Osteoblast (primary cell): ENCODE measurements at places on chromosomes 16 and 17. TPM values are rescaled to one million over a fixed set of nuclear protein-coding genes. Genes with fewer than 3 reads are reported as not detected.

GRCh38 chr17:1120596-1121441, 59.0 kb downstream of the ABR start:
- no peaks in the 10 kb centered on the region for H3K27me3 ChIP-seq
- no peaks in the 10 kb centered on the region for H3K36me3 ChIP-seq
- DNase-seq = peak; percentile 44

- no peak for DNase-seq
- H3K27me3 ChIP-seq = no peaks in the 10 kb centered on the region
- no peak overlapping the region for H3K4me3 ChIP-seq
- H3K36me3 ChIP-seq = no peaks in the 10 kb centered on the region
- no peak overlapping the region for H3K27ac ChIP-seq
These were observed 42.8 kb downstream of the CDK5R1 start for GRCh38 chr17:32529604-32530003.

DNA sequence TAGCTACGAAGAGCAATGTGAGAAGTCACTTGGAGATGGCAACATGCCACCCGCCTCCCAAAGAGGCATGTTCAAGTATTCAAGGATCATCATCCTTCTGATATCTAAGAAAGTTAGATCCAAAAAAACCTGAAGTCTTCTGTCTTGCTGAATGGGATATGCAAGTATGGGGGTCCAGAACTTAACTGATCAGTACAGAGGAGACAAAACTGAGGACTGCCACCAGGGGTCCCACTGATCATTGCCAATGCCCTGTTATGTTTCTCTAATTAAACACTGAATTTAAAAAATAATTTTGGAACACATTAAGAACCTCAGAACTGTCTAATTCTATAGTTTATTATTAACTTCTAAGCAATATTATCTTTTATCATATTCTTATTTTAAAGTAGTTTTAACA, 99.7 kb downstream of the CDH8 start:
- H3K27me3 ChIP-seq = no peaks in the 10 kb centered on the region
- H3K27ac ChIP-seq = no peak overlapping the region
- no peak for DNase-seq
- no peaks in the 10 kb centered on the region for H3K4me1 ChIP-seq

The PRSS36 gene
- 0.29 TPM in 1 of 2 replicates, not detected in the other for total RNA-seq

DNA sequence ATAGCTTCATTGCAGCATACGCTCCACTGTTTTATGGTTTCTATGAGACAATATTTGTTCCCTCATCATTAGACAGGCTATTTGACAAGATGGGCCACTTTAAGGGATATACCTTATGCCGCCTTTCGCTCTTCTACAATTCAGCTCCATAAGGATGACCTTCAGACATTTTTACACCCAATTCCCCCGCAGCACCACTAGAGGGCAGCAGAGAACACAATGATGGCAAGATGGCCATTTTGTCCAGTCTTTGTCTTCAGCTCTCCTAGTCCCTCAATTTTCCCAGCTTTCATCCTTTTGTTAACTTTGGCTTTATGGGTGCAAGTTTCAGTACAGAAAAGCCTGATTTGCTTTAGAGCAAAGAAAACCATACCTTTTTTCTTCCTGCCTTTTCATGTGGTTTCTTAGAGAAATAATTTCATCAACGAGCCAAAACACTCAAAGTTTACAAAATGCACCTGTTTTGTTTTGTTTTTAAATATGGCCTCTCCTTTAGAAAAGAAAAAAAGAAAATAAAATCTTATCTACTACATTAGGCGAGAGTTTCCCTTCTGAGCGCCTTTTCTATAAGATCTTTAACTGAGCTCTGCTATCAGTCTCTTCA, 355.3 kb downstream of the TOX3 start:
- no peaks in the 10 kb centered on the region for H3K27me3 ChIP-seq
- H3K4me1 ChIP-seq = no peaks in the 10 kb centered on the region
- no peak overlapping the region for H3K4me3 ChIP-seq
- DNase-seq = peak; percentile 89
- H3K36me3 ChIP-seq = no peaks in the 10 kb centered on the region

DNA sequence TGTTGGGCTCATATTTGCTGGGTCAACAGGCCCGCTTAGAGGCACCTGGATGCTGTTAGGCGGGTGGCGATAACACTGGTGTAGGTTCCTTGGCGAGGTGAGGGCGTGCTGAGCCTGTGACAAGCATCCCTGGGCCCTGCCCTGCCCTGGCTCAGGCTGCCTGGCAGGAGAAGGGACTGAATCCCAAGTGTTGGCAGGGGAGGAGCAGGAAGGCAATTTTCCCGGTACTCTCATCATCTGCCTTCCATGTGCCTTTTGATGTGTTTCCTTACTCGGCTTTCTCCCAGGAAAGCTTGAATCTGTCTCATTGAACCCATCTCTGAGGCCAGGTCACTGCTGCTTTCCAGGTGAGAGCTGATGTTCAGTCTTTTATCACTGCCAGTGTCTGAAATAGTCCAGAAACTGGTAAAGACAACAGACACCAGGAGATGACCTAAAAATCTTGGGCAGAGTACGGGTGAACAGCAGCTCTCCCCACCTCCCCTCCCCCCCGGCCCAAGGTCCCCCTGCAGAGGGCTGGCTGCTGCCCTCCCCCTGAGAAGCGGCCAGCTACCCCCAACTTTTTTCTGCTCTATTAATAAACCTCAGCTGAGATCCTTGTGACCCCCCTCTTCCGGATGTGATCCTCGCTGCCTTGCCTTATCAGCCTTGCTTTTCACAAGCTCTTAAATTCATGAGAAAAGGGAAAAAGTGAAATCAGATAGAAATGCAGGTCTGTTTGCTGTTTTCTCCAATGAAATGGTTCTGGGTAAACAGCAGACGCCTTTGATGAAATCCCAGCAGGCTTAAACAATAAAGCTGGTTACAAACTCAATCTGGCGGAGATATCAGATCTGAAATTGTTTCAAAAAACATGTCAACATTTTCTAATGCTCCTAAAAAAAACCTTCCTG, 29.0 kb downstream of the RTN4RL1 start:
- H3K27ac ChIP-seq = no peak overlapping the region
- H3K4me3 ChIP-seq = no peak overlapping the region
- peak; percentile 63 for DNase-seq
- H3K4me1 ChIP-seq = peaks cover 5% of the 10 kb centered on the region

The IKZF3 gene
- total RNA-seq = not detected in 2 replicates

The HOXB5 gene
- not detected in 2 replicates for total RNA-seq

DNA sequence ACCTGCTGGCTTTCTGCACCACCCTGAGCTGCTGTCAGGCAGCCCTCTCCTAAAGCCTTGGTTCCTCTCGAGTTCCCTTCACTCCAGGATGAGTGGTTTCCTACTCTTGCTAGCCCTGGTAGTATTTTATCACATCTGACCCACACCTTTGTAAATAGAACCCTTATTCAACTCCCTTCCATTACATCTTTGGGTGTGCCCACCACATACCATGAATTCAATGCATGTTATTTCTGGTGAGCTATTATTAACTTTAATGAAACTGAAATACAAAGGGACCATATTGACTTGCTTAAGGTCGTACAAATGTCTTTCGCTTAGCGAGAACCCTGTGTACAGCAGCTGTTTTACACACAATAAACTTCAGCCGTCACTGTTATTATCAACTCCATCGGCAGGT, 521.3 kb downstream of the GRIN2A start:
- no peak for DNase-seq
- H3K27me3 ChIP-seq = no peaks in the 10 kb centered on the region
- no peaks in the 10 kb centered on the region for H3K36me3 ChIP-seq
- H3K4me3 ChIP-seq = no peak overlapping the region
- H3K4me1 ChIP-seq = no peaks in the 10 kb centered on the region

DNA sequence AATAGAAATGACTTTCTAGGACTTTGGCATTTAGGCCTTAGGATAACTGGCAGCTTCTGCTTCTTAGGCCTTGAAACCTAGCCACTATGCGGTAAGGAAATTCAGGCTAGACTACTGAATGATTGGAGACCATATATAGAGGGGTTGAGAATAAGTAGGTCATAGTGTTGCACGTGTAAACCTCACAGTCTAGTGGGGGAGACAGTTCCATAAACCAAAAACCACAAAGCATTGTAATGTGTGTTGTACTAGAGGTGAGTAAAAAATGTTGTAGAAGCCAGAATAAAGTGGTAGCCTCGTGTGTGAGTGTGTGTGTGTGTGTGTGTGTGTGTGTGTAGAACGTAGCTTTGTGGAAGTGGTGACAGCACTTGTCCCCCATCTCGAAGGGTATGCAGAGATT, 188.5 kb downstream of the MAP2K6 start:
- H3K27me3 ChIP-seq = no peaks in the 10 kb centered on the region
- H3K4me3 ChIP-seq = no peak overlapping the region
- H3K4me1 ChIP-seq = peaks cover 13% of the 10 kb centered on the region
- no peak overlapping the region for H3K27ac ChIP-seq
- no peaks in the 10 kb centered on the region for H3K36me3 ChIP-seq

DNA sequence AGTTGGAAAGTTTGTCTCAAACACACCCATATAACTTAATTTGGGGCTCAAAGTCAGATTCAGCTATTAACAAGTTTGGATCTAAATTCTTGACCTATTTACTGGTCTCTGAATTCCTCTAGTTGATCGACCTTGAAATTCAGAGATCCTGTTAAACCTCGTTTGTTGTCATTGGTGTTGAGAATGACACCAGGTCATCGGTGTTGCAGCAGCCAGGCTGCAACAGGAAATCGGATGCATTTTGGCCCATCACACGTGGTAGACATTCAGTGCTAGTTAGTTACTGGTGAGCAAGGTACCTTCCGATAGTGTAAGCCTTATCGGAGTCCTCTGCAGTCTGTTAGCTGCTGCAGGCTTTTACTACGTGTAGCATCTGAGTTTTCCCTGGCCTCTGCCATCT, 82.3 kb downstream of the WWP2 start:
- no peak overlapping the region for H3K27ac ChIP-seq
- H3K4me1 ChIP-seq = peaks cover 21% of the 10 kb centered on the region
- no peak overlapping the region for H3K4me3 ChIP-seq
- DNase-seq = no peak
- H3K27me3 ChIP-seq = no peaks in the 10 kb centered on the region
- H3K36me3 ChIP-seq = no peaks in the 10 kb centered on the region

GRCh38 chr17:73232587-73233373, 28.9 kb downstream of the CPSF4L start:
- H3K27me3 ChIP-seq = no peaks in the 10 kb centered on the region
- H3K36me3 ChIP-seq = peaks cover 11% of the 10 kb centered on the region
- peak overlapping the region; percentile 98 for H3K4me3 ChIP-seq
- H3K27ac ChIP-seq = peak overlapping the region; percentile 77
- DNase-seq = peak; percentile 85
- H3K4me1 ChIP-seq = peaks cover 29% of the 10 kb centered on the region

- H3K4me3 ChIP-seq = no peak overlapping the region
- H3K4me1 ChIP-seq = no peaks in the 10 kb centered on the region
- no peaks in the 10 kb centered on the region for H3K27me3 ChIP-seq
- no peak overlapping the region for H3K27ac ChIP-seq
- H3K36me3 ChIP-seq = no peaks in the 10 kb centered on the region
- no peak for DNase-seq
These were observed 9.1 kb upstream of the MYH1 start for GRCh38 chr17:10527419-10527818.

DNA sequence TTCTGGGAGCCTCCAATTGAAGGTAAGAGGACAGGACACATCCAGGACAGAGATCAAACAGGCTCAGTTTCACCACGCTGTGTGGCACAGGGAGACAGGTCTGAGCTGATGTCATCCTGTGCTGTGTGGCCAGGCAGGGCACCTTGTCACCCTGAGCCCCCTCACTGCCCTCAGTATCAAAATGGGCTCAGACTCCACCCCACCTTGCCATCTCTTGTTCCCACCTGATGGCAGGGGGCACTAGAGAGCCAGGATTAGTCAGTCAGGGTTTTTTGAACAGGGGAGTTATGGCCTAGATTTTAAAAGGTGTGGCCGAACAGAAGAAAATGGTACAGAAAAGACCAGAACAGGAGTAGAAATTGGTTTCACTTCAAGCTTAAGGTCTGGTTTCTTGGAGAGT, 2.6 kb downstream of the KAT2A start:
- H3K36me3 ChIP-seq = peaks cover 26% of the 10 kb centered on the region
- H3K27ac ChIP-seq = no peak overlapping the region
- peak; percentile 84 for DNase-seq

DNA sequence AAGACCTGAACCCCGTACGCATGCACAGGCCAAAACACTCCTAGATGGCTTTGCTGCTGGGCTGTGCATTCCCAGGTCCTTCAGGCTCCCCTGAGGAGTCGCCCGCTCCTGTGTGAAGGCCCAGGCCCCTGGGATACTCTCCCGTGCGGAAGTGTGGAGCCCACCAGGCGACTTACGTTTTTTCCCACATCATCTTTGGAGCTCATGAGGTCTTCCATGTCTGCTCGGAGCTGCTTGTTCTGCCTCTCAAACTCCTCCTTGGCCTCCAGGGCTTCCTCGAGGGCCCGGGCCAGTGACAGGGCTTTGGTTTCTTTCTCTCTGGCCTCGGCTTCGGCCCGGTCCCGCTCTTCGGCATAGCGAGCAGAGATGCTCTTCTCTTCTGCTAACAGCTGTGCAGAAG, 56.4 kb downstream of the NDEL1 start:
- H3K4me1 ChIP-seq = peaks cover 19% of the 10 kb centered on the region
- DNase-seq = no peak
- H3K27me3 ChIP-seq = no peaks in the 10 kb centered on the region
- H3K27ac ChIP-seq = no peak overlapping the region

DNA sequence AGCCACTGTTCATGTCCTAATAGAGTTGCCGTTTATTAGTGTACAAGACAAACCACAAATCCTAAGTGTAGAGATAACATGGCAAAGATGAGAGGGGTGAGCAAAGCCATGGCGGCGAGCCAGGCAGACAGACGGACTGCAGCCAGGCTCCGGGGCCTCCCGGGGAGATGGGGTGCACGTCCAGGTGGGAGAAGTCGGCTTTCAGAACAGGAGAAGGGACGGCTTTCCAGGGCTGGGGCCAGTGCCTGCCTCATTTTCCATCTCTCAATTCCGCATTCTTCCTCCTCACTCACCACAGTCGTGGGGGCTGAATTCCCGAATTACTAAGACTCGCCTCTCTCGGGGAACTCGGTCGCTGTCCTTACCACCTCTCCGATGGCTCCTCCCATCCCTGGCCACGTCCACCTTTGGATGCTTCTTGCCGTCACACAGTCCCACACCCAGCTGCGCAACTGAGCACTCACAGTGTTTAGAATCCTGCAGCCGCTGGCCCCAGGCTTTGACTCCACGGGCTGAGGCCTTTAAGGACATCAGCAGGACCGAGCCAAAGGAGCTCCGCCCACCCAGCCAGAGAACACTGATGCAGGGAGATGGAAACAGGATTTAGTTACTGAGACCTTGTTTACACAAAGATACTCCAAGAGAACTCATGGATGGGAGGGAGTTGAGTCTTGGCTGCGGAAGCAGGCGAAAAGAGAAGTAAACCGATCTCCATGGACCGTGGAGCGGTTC, 59.7 kb downstream of the RNF112 start:
- H3K4me1 ChIP-seq = peaks cover 6% of the 10 kb centered on the region
- H3K27me3 ChIP-seq = no peaks in the 10 kb centered on the region
- DNase-seq = peak; percentile 87
- H3K4me3 ChIP-seq = peak overlapping the region; percentile 61
